Nucleus accumbens (tissue), 56 donors: ENCODE measurements at places on chromosomes 11 and 22.

- DNase-seq, result no peak
Measured at GRCh38 chr22:43992331-43992821, 31.7 kb upstream of the PARVB start.

- DNase-seq, result no peak
Measured at GRCh38 chr11:102272047-102272824, 45.0 kb upstream of the BIRC3 start.

DNA sequence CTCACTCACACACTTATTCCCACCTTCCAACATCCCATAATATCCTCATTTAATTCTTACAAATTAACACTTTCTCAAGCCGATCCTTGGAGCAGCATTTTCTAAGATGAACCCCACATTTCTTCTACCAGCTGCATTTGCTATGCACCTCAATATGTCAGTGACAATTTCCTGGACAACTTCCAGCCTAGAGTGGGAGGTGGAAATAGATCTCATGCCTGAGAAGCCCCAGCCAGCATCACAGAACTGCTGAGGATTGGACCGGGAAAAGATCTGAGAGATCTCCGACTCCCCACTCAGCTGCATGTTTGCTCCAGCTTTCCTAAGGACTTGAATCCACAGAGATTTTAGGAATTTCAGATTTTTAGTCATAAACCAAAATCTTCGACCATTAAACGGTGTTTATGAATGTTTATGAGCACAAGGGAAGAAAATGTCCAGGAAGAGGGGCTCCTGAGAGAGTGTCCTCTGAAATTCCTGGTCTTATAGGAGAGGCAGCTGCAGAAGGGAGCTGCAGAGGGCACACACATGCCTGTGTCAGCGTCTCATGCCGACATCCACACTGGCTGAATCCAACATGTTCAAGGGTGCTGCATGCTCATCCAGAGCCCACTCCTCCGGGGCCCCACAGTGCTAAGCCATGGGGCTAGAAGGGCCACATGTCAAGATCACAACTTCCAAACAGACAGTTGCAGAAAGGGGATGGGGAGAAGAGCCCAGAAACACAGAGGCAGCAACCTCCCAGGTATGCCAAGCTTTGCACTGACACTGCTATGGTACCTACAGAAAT, 68.6 kb downstream of the MICAL3 start:
- DNase-seq, result no peak

DNA sequence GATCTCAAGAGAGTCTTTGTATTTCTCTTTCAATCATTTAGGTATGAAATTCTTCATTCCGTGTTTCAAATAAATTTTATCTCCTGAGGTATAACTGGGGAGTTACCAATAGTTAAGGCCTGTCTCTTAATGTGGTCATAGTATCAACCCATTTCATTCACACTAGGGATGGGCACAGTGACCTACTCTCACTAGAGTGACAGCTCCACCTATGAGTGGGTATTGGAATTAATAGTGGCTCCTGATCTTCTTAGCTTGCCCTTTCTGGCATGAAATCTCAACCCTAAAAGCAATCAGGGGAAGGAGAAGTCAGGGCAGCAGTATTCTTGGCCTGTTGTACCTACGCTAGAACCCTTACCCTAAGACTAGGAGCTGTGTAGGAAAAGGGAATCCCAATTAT, 507.7 kb downstream of the FAM181B start:
- no peak for DNase-seq

- no peak for DNase-seq
Measured at GRCh38 chr11:26632691-26633159, 60.7 kb upstream of the MUC15 start.

DNA sequence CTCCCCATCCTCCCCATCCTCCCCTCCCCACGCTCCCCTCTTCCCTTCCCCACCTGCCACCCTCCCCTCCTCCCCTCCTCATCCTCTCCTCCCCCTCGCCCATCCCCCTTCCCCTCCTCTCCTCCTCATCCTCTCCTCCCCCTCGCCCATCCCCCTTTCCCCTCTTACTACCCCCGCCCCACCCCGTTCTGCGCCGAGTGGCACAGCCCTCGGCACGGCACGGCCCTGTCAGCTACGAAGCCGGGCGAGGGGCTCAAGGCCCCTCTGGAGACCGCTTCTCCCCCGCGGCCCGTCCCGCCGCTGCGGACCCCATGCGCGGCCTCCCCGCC, 449.9 kb downstream of the OPCML start:
- no peak for DNase-seq

DNA sequence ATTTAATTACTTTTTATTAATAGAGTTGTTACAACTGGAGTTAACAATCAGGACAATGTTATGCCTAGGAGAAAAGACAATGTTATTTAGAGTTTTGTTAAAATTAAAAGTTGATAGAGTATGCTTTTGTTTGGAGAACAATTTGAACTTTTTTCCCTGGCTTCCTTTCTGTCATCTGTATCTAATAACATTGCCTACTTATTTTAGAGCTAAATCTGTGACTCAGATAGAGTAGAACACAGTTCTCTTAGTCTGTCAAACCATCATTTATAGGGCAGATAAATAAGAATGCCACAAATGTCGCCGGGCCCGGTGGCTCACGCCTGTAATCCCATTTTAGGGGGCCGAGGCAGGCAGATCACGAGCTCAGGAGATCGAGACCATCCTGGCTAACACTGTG, 28.9 kb upstream of the YAP1 start:
- no peak for DNase-seq

DNA sequence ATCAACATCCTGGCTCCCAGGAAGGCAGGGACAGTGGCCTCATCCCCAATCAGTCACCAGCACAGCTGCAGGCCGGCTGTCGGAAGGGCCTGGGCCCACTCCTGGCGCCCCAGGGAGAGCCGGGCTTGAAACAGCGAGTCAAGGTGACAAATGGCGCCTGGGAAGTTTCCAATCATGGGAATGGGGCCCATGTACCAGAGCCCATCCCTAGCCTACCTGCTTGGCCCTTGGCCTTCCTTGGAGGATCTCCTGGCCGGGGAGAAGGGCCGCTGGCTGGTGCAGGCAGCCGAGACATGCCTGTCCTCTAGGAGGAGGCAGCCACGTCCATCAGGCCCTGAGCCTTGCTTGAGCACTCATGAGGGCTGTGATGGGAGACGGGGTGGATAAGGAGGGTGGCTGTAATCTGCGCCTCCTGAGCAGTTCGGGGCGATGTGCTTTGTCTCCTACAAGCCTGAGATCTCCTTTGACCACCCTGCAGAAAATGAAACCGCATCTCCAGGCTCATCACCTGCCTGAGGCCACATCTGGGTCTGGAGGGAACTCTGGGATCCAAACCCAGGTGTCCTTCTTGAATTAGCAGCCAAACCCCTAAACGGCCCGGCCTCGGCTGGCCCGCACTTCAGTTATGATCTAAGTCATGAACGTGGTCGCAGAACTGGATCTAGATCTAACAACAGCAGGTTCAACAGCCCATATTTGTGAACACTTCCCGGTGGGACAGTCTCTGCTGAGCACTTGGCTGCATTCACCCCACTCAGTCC, 862.0 kb downstream of the TBC1D22A start:
- no peak for DNase-seq

DNA sequence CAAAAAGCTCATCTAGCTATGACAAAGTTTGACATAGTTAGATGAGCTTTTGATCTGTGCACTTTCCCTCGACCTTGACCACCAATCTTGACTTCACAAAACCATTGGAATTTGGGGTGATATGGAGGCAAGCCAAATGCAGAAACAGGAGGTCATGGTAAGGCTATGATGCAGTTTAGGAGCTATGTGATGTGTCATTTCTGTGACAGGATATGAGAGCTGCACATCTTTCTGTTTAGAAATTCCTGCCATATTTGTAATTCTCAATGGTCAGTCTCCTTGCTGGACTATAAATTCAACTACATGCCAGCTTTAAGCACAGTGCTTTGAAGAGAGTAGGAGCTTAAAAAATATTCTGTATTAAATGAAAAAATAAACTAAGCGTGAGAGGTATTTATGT, 12.9 kb downstream of the OR51B6 start:
- no peak for DNase-seq

GRCh38 chr22:38043151-38044039, 13.8 kb upstream of the PICK1 start:
- no peak for DNase-seq

GRCh38 chr22:48742191-48742555, 1085.5 kb downstream of the BRD1 start:
- DNase-seq, result no peak

DNA sequence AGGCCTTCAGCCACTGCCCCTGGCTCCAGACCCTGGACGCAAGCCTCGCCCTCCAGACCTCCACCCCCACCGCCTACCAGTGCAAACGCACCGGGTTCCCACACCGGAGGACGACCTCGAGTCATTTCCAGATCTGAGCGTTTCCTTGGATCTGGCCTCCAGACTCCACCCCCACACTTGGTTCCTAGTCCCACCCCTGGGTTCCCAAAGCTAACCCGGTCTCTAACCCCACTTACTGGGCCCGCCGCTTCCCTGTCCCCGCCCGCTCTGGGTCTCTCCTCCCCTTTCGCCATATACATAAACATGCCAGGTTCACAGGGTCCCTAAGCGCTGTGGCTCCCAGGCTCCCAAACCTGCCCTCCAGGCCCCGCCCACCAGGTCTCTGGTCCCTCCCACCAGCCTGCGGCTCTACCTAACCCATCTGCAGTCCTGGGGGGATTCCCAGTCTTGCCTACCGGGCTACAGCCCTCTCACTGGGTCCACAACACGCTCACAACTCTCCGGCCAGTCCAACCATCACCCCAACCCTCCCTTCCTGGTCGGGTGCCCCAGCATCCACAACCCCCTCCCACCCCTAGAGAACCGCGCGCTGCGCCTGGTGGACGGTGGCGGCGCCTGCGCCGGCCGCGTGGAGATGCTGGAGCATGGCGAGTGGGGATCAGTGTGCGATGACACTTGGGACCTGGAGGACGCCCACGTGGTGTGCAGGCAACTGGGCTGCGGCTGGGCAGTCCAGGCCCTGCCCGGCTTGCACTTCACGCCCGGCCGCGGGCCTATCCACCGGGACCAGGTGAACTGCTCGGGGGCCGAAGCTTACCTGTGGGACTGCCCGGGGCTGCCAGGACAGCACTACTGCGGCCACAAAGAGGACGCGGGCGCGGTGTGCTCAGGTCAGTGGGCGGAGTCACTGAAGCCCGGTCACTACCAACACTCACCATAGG, 36.7 kb downstream of the CD6 start:
- no peak for DNase-seq

- no peak for DNase-seq
Measured at GRCh38 chr11:133443206-133443747, 89.0 kb downstream of the OPCML start.

GRCh38 chr11:64206457-64207255, at the start of gene FERMT3:
Gene FERMT3, plus strand, starts transcription at chr11:64206721. Its CDS starts 644 bp downstream, at chr11:64207365.
- peak; percentile 14 for DNase-seq

- DNase-seq, result no peak
Measured at GRCh38 chr22:17115945-17116565, 5.1 kb downstream of the TMEM121B start.
